HEK293T (cell line): ENCODE measurements at places on chromosomes 13 and 19.

DNA sequence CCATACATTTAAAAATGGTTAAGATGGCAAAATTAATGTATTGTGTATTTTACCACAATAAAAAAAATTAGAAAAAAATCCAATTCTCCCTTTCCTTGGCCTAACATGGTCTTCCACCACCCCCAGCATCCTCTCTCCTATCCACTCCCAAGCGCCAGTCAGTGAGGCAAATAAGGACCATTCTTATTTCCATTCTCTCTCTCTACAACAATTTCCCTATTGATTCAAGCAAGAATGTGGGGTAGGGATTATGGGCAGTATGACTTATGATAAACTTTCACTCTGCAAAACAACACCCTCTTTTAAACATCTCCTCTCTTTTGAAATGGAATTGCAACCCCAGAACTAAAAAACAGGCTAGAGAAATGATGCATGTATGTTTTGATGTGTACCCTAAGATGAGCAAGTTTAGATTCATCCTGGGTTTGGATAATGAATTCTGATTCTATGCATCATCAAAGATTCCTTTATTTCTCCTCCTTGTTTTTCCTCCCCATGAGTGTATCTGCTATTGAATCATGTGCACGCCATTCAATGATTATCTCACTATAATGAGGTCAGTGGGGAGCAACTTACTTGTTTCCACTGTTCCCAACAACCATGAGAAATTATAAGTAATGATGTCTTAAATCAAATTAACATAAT lies 3.5 kb downstream of the STARD13 start:
- no peak for DNase-seq

DNA sequence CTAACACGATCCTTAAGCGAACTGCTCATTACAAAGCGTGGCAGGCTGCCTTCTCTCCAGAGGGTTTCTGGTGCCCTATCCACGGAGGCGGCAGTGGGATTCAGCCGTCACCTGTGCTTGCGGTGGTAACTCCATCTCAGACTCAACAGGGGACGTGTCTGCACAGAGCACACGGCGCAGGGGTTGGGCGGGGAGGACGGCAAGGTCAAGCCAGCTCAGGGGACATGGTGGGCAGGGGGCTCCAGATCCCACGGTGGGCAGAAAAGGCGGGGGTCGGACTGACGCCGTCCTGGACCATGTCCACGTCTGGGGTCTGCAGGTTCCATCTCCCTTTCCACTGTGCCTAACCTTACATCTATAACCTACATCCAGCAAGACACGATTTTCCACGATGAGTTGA lies 70.7 kb downstream of the RASA3 start:
- DNase-seq = no peak

DNA sequence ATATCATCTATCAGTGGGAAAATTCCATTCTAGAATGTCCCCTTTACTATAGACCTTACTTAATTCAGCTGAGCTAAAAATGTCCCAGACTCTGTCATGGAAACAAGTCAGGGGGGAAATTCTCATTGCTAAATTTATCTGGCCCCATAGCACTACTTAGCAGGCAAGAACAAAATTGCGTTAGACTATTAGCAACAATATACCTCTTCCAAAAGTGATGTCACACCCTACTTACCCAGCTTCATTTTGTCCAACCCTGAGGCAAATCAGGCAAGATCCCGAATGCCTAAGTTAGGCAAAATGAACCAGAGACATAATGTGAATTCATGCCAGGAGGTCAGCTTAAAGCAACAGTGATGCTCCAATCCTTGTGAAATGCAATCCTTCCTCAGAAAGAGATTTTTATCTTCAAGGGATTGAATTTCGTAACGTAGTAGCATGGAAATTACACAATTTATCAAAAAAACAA lies 93.7 kb downstream of the FRY start:
- DNase-seq = no peak

- DNase-seq = no peak
Observed at GRCh38 chr19:57437931-57438330, 2.8 kb downstream of the ZNF749 start.

- no peak for DNase-seq
Observed at GRCh38 chr13:112761701-112762689, 72.2 kb downstream of the ATP11A start.

DNA sequence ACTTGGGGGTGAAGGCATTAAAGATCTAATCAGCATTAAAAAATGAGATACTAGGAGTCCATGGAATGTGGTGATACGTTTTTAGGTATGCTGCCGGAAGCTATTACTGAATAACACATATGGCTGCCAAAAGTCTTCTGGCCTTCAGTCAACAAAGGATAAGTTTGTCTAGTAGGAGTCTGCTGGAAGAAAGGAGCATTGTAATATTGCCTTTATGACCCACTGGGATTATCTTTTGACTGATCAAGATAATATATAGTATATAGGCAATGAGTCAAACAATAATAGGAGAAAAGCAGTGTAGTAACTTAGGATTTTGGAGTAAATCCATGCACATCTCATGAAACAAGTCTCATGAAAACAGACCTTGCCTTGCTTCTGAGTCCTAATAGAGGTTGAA lies 295.4 kb downstream of the SLITRK6 start:
- no peak for DNase-seq

DNA sequence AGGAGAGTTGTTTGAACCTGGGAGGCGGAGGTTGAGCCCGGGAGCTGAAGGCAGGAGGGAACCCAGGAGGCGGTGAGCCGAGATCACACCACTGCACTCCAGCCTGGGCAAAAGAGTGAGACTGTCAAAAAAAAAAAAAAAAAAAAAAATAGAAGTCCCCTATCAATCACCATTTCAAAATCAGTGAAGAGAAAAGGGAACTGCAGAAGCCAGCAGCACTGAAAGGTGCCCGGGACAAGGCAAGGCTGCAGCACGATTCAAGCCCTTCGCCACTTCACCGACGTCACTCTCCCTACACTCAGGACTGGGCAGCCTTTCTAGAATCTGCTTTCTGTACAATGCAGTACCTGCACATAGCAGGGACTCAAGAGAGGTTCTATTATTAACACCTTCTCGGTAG lies 21.9 kb upstream of the USP12 start:
- DNase-seq = no peak

DNA sequence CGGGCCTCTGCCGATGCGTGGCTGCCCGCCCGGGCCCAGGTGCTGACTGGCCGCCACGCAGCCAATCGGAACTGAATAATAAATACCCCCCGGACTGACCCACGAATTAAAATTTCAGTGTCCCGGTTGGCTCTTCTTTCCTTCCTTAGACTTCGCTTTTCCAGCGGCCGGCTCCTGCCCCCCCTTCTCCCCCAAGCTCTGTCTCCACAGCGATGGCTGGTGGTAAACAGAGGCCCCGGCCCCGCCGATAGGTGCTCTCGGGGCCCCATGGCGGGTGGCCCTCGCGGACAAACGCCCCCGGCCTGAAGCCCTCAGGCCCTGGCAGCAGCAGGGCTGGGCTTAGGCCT lies 2.6 kb downstream of the ZBTB7A start:
- DNase-seq = no peak

- no peak for DNase-seq
Observed at GRCh38 chr13:84126671-84127171, 244.4 kb upstream of the SLITRK1 start.

DNA sequence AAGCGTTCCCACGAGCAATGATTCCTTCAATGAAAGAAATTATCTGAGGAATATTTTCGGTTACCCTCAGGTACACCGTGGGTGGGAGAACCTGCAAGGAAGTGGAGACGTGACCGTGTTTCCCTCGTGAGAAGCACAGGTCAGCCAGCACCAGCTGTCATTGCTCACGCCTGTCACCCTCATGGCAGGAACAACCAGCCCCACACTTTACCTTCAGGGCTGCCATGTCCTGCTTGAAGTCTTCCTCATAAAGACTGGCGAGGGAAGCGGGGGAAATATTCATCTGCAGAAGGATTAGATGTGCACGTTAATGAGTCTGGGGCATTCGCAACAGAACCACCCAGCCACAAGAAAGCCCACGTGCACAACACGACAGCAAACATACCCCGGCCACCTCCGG lies 18.2 kb downstream of the CARS2 start:
- DNase-seq = no peak

DNA sequence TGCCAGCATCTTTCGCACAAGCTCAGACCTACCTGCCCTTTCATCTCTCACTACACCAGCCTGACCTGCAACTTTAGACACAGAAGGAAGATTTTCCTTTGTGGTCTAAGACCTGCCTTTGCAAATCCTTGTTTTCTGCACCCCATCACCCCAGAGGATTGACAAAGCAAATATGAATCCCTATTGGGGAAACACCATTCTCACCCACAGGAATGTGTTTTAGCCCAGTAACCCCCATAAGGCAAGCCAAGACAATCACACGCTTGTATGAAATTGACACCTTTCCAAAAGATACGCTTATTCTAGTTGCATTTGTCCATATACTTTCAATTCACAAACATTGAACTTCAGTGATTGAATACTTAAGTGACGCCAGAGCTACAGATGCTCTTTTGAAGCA lies 55.7 kb downstream of the SPATA13 start:
- DNase-seq = no peak

- DNase-seq = no peak
Observed at GRCh38 chr19:15935167-15935702, 906 bp upstream of the CYP4F11 start.

GRCh38 chr19:33562636-33563035 lies 41.0 kb upstream of the PEPD start:
- DNase-seq = no peak

DNA sequence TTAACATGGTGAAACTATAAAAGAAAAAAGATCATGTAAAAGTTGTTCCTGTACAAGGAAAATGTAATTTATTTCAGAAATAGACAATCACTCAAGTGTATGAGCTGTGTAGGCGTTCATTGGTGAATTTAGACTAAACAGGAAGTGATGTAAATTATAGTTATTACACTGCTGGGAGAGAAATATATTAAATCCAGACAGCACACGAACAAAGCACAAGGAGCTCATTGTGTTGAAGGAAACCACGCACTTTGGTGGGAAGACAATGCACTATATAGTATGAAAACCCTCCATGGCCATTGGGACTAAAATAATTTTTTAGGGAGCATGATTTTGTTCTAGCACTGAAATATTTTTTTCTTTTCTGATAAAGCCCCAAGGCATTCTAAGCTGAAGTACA lies 450.5 kb downstream of the KLF12 start:
- no peak for DNase-seq

DNA sequence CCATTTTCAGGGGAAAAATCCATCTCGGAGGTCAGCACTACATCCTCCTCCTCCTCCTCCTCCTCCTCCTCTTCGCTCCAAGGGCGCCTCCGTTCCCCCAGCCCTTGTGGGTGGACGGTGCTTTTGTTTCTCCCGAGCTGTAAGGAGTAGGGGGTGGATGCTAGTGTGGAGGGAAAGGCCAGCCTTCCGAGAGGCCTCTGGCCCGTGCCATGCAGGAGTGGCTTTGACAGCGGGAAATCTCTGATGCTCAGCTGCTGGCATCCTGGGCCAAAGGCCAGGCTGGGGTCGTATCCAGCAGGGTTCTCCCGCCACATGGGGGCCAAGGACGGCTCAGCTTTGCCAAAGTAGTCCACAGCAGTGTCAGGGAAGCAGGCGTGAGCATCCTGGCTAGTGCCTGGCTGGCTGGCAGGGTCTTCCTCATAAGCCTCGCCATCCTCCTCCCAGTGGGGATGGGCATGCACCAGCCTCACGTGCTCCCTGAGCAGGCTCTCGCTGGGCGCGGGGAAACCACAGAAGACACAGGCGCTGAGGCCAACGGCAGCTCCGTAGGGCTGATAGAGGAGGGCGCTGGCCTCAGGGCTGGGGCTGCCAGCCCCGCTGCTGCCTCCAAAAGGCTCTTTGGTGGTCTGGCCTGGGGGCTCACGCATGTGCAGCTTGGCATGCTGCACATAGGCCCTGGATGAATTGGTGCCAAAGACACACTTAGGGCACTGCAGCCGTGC lies 10.5 kb downstream of the WIZ start:
- no peak for DNase-seq

- DNase-seq = no peak
Observed at GRCh38 chr13:60945396-60945795, 470.3 kb downstream of the PCDH20 start.

DNA sequence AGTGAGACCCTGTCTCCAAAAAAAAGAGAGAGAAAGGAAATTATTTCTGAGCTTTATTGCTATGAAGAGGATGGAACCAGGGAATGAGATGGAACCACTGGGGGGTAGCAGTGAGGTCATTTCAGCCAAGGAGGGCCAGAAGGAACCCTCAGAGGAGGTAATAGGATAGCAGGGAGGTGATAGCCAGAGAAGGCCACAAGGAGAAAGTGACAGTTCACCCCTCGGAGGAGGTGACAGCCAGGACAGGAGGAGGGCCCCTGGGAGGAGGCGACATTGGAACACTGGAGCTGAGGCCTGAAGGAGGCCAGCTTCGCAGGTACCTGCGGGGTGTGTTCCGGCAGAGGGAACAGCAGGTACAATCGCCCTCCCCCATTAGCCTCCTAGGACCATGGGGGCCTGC lies 675 bp upstream of the PGPEP1 start:
- DNase-seq = no peak

DNA sequence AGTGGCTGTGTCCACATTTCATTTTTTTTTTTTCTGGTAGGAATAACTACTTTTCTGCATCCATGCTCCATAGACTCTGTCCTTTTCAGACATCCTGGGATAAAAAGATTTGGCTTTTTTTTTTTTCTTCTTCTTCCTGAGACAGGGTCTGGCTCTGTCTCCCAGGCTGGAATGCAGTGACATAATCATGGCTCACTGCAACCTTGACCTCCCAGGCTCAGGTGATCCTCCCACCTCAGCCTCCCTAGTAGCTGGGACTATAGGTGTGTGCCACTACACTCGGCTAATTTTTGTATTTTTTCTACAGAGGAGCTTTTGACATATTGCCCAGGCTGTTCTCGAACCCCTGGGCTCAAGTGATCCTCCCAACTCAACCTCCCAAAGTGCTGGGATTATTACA lies 4.1 kb upstream of the ICAM3 start:
- DNase-seq = no peak

DNA sequence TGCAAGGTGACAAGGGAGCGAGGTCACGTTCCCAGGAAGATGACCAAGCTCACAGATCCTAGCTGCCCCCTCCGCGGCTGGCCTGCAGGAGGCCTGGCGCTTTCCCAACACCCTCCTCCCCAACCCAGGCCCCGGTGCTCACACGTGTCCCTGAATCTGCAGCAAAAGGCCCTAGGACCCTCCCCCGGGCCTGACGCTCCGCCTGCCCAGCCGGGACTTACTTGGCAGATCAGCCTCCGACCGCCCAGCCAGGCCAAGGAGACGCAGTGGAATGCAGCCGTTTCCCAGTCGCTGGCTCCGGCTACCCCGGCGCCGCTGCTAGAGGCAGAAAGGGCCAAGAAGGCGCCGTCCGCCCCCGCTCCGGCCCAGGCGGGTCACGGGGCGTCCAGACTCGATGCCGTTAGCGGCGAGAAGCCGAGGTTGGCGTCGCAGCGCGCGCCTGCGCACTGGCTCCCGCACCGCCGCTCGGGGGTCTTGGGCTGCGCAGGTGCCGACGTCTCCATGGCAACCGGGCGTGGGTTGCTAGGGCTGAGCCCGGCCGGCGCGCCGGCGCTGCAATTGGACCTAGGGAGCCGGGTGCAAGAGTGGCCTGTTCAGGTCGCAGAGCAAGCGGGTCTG lies at the start of gene PNMA8A:
Gene PNMA8A, minus strand, starts transcription at position 448 of the 618 bp plus-strand sequence. CDS start 528 bp downstream, outside the sequence.
- DNase-seq = peak; percentile 88

DNA sequence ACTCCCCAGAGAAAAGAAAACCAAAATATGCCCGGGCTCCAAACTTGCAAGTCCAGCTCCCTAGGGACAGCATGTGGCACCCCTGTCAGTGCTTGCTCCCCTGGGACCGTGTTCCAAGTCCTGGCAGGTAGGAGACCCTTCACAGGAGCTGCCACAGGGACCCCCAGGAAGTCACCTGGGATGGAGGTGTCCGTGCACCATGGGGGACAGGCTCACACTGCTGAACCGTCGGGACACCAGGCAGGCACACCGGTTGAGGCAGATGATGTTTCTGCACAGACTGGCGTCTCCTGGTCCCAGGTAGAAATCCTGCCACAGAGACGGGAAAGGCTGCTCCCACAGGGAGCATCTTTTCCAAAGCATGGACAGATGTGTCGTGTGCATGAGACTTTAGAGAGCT lies 11.7 kb upstream of the PROZ start:
- no peak for DNase-seq
